ENCODE measurements at places on chromosomes 11 and 22.

GRCh38 chr22:23128269-23129108, 13.3 kb downstream of the RSPH14 start:
- DNase-seq = no peak

GRCh38 chr11:57675176-57675941, 7.4 kb downstream of the ZDHHC5 start:
- no peak for DNase-seq

- no peak for DNase-seq
These were observed 170.4 kb downstream of the DSCAML1 start for GRCh38 chr11:117626576-117626975.

- no peak for DNase-seq
These were observed 4.6 kb upstream of the ACRV1 start for GRCh38 chr11:125685228-125685627.

DNA sequence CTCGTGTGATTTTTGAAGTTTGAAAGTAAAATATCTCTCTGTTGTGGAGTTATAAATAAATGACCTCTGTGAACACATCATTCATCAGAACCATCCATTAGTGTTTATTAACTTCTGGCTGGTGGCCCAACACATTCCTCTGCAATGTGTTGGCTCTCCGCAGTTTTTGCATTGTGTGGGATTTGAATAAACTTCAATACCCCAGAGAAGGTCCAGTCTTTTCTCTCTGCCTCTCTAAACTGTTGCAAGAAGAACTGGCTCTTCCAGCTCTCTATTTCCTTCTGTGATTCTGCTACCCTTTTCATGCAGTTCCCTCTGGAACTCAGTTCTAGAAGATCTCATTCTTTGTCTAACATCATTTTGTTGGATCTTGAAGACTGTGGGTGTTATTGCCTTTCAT, 125.0 kb upstream of the ARHGAP42 start:
- DNase-seq = no peak

DNA sequence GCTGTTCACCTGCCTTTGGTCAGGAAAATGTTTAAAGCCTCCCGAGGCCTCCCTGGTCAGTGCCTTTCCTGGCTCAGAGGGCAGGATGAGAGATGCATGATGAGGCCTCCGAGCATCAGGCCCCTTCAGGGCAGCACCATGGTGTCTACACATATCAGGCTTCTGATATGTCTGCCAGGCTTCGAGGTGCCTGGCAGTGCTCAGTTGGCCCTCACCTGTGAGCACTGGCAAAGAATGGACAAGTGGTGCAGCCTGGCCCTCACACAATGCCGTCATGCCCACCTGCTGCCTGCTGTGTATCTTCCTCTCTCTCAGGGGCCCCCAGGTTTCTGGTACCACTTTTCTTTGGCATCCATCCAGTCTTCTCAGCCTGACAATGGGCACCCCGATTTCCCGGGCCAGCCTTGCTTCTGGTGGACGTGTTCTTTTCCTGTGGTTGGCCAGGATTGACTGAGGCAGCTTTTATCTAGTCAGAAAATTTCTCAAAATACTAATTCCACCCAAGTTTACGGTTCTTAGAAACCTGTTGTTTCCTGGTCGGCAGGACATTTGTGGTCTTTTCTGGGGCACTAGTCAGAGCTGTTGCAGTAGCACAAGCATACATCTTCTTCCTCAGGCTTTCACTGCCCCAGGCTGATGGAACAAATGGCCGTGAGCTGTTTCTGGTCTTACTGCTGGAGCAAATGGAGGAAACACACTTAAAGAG, 76.8 kb upstream of the SUSD2 start:
- no peak for DNase-seq

- DNase-seq = no peak
These were observed 39.9 kb downstream of the CLPB start for GRCh38 chr11:72394416-72394815.

GRCh38 chr22:42248995-42249394, 21.5 kb downstream of the TCF20 start:
- DNase-seq = no peak

All from NCI-H2029 (cell line).